ENCODE measurements at places on chromosomes 5 and 9.
A peak's percentile ranks its signal among the peaks of the same experiment; 100 is the strongest.

- H3K4me1 ChIP-seq, result no peaks in the 10 kb centered on the region
- no peak overlapping the region for H3K4me3 ChIP-seq
- H3K27ac ChIP-seq, result no peak overlapping the region
- no peaks in the 10 kb centered on the region for H3K36me3 ChIP-seq
- peak; percentile 74 for DNase-seq
- H3K27me3 ChIP-seq, result no peaks in the 10 kb centered on the region
Measured at GRCh38 chr5:108461628-108462367, 79.9 kb upstream of the FBXL17 start.

DNA sequence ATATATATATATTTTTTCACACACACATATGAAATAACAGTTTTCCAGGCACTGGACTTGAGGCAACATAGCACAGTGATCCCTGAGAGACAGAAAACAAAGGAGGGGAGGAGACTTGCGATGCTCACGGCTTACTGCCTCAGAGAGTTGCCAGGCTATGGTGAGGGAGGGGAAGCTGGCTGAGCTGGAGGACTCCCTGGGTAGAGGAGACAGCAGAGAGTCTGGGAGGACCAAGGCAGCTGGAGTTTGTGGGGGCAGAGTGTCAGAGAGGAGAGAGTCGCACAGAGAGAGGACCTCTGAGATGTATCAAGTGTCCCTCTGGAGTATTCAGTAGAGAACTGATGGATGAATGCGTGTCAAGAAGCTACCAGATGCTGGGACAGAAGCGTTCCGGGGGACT lies 23.1 kb upstream of the QSOX2 start:
- H3K27ac ChIP-seq, result no peak overlapping the region
- no peak for DNase-seq
- no peaks in the 10 kb centered on the region for H3K4me1 ChIP-seq
- H3K27me3 ChIP-seq, result peaks cover 7% of the 10 kb centered on the region
- no peak overlapping the region for H3K4me3 ChIP-seq

GRCh38 chr5:84825606-84826005 lies 440.9 kb upstream of the EDIL3 start:
- DNase-seq, result peak; percentile 82
- H3K4me3 ChIP-seq, result no peak overlapping the region
- no peak overlapping the region for H3K27ac ChIP-seq

- no peak overlapping the region for H3K27ac ChIP-seq
- no peak overlapping the region for H3K4me3 ChIP-seq
- no peaks in the 10 kb centered on the region for H3K36me3 ChIP-seq
- H3K27me3 ChIP-seq, result no peaks in the 10 kb centered on the region
Measured at GRCh38 chr5:82593481-82593880, 315.3 kb upstream of the RPS23 start.

- no peak for DNase-seq
- no peak overlapping the region for H3K4me3 ChIP-seq
- no peaks in the 10 kb centered on the region for H3K27me3 ChIP-seq
- H3K27ac ChIP-seq, result no peak overlapping the region
- no peaks in the 10 kb centered on the region for H3K4me1 ChIP-seq
Measured at GRCh38 chr5:55546947-55547346, 12.2 kb upstream of the PLPP1 start.

- no peak overlapping the region for H3K4me3 ChIP-seq
- DNase-seq, result peak; percentile 50
- no peaks in the 10 kb centered on the region for H3K4me1 ChIP-seq
Measured at GRCh38 chr5:118611332-118611945, 376.9 kb downstream of the DTWD2 start.

DNA sequence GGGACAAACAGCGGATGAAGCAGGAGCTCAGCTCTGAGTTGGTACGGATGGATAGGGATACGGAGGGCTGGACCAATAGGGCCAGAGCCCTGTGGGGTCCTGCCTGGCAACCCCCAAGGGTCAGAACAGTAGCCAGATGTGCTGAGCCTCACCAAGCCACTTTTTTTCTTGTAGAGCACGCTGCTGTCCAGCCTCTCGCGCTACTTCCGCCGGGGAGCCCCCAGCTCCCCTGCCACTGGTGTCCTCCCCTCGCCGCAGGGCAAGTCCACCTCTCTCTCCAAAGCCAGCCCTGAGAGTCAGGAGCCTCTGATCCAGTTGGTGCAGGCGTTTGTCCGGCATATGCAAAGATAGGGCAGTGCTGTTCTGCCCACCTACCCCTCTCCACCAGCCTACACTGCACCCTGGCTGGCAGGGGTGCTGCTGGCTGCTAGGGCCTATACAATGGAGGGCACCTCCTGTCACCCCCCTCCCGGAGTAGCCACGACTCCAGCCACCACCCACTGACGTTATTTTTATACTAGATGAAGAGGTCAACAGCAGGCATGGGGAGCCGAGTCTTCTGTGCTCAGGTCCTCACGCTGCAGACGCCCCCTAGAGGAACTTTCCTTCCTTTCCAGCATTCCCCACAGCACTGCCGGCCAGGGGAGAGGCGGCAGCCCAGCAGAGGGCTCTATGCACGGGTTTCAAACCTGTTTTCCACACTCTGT lies 21.6 kb downstream of the SH3GLB2 start:
- no peaks in the 10 kb centered on the region for H3K27me3 ChIP-seq
- H3K27ac ChIP-seq, result peak overlapping the region; percentile 19
- peak; percentile 79 for DNase-seq
- peaks cover 29% of the 10 kb centered on the region for H3K36me3 ChIP-seq

Measured in fibroblast of lung (primary cell).